ENCODE measurements at places on chromosomes 12 and 14.

- peaks cover 40% of the 10 kb centered on the region for H3K4me1 ChIP-seq
- no peak for DNase-seq
- H3K36me3 ChIP-seq: no peaks in the 10 kb centered on the region
- H3K4me3 ChIP-seq: no peak overlapping the region
These were observed 19.5 kb downstream of the ARL6IP4 start for GRCh38 chr12:122999986-123000420.

GRCh38 chr12:118073768-118074167 lies 12.8 kb upstream of the WSB2 start:
- H3K4me1 ChIP-seq: peaks cover 6% of the 10 kb centered on the region
- H3K27me3 ChIP-seq: no peaks in the 10 kb centered on the region
- peak overlapping the region; percentile 86 for H3K27ac ChIP-seq
- H3K36me3 ChIP-seq: peaks cover 35% of the 10 kb centered on the region
- DNase-seq: no peak

DNA sequence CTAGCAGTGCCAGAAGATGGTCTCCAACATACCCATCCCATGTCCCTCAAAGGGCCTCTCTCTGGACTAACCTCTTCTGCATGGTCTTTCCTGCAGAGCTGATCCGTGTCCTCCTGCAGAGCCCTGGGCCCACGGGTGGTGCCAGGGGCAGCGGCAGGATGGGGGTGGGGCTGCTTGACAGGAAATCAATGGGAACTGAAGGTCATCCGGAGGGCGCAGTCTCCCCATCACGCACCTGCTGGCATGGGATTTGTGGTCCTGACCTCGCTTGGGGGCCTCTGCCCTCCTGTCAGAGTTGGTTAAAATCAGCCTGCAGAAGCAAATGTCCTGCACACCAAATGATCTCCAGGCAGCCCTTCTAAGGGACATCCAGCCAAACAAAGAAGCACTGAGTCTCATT lies 110.2 kb downstream of the DPF3 start:
- H3K4me3 ChIP-seq: no peak overlapping the region
- peaks cover 2% of the 10 kb centered on the region for H3K27me3 ChIP-seq
- no peak overlapping the region for H3K27ac ChIP-seq
- H3K36me3 ChIP-seq: peaks cover 25% of the 10 kb centered on the region
- no peak for DNase-seq
- H3K4me1 ChIP-seq: peaks cover 58% of the 10 kb centered on the region

GRCh38 chr12:54286042-54287030 lies 5.8 kb downstream of the HNRNPA1 start:
- no peak for DNase-seq
- peak overlapping the region; percentile 72 for H3K27ac ChIP-seq
- peaks cover 64% of the 10 kb centered on the region for H3K4me1 ChIP-seq
- H3K36me3 ChIP-seq: peaks cover 7% of the 10 kb centered on the region

- peaks cover 32% of the 10 kb centered on the region for H3K36me3 ChIP-seq
- H3K4me1 ChIP-seq: peaks cover 82% of the 10 kb centered on the region
- peak; percentile 28 for DNase-seq
- H3K27me3 ChIP-seq: no peaks in the 10 kb centered on the region
- peak overlapping the region; percentile 47 for H3K4me3 ChIP-seq
- H3K27ac ChIP-seq: peak overlapping the region; percentile 87
These were observed 68.3 kb downstream of the DERA start for GRCh38 chr12:15979096-15980092.

- peaks cover 24% of the 10 kb centered on the region for H3K4me1 ChIP-seq
- H3K27ac ChIP-seq: peak overlapping the region; percentile 94
- no peak overlapping the region for H3K4me3 ChIP-seq
- no peaks in the 10 kb centered on the region for H3K36me3 ChIP-seq
- H3K27me3 ChIP-seq: no peaks in the 10 kb centered on the region
- peak; percentile 38 for DNase-seq
These were observed 177.9 kb downstream of the ETV6 start for GRCh38 chr12:11827091-11828061.

DNA sequence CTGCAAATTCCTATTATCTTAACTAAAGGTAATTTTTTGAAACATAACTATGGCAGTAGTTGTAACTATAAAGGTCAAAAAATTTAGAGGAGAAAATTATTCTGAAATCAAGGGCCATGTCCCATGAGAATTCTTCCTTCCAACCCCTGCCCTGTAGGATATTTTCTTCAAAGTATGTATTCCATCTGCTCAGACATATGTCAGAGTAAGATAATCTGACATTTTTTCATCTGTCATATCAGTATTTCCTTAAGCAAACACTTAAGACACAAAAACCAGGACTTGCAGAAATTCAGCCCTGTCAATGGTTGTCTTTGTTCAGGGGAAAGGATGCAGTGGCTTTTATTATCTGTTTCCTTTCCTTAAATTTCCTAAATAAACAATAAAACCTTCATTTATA lies 36.3 kb downstream of the ACSS3 start:
- no peaks in the 10 kb centered on the region for H3K4me1 ChIP-seq
- DNase-seq: no peak
- H3K36me3 ChIP-seq: peaks cover 69% of the 10 kb centered on the region
- no peak overlapping the region for H3K4me3 ChIP-seq
- H3K27ac ChIP-seq: no peak overlapping the region

DNA sequence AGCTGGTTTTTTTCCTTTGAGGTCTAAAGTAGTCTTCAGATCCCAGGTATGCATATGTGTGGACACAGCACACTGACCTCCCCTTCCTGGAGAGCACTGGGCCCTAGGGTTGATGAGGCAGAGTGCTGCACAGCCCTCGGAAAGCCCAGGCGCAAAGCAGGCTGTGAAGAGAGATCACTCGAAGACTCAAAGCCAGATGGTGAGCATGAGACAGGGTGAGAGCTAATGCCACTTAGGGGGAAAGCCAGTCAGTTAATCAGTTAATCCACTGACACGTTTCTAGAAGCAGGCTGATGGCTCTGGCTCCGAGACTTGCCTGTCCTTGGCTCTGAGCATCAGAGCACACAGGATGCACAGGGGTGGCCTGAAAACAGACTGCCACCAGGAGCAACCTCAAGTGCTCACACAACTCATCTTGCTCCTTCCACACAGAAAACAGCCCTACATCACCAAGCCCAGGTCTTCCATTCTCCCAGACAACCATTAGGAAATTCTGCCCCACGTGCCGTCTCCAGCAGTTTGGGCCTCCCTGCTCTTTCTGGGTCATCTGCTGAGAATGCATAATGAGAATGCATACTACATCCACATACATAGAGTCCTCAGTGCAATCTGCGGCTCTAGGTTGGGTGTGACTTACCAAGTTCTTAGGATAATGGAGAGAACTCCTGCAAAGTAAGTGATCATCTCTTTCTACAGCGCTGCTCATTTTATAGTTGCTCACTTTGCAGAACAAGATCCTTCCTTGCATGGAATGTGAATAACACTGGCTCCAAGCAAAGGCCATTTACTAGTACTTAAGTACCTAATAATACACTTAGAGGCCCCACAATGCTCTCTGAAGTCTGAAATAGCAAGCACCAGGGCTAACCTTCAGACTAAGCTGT lies 12.0 kb downstream of the AQP6 start:
- H3K36me3 ChIP-seq: peaks cover 26% of the 10 kb centered on the region
- no peaks in the 10 kb centered on the region for H3K27me3 ChIP-seq

DNA sequence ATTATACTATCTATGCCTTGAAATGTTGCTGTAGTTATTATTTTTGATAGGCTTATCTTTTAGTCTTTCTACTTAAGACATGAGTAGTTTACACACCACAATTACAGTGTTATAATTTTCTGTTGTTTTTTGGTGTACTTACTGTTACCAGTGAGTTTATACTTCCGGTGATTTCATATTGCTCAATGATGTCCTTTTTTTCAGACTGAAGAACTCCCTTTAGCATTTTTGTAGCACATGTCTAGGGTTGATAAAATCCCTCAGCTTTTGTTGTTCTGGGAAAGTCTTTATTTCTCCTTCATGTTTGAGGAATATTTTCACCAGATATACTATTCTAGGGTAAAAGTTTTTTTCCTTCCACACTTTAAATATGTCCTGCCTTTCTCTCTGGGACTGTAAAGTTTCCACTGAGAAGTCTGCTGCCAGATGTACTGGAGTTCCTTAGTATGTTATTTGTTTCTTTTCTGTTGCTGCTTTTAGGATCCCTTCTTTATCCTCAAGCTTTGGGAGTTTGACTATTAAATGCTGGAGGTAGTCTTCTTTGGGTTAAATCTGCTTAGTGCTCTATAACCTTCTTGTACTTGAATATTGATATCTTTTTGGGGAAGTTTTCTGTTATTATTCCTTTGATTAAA lies 41.5 kb upstream of the FERMT2 start:
- no peaks in the 10 kb centered on the region for H3K36me3 ChIP-seq
- H3K4me1 ChIP-seq: no peaks in the 10 kb centered on the region
- H3K27me3 ChIP-seq: no peaks in the 10 kb centered on the region
- DNase-seq: no peak
- H3K27ac ChIP-seq: no peak overlapping the region
- no peak overlapping the region for H3K4me3 ChIP-seq

- no peaks in the 10 kb centered on the region for H3K4me1 ChIP-seq
- H3K4me3 ChIP-seq: no peak overlapping the region
- H3K27ac ChIP-seq: no peak overlapping the region
These were observed 156.5 kb downstream of the KCNK10 start for GRCh38 chr14:88166616-88167015.

- DNase-seq: no peak
- H3K36me3 ChIP-seq: no peaks in the 10 kb centered on the region
- peaks cover 2% of the 10 kb centered on the region for H3K27me3 ChIP-seq
- peaks cover 31% of the 10 kb centered on the region for H3K4me1 ChIP-seq
These were observed 355.6 kb upstream of the KITLG start for GRCh38 chr12:88935856-88936255.

DNA sequence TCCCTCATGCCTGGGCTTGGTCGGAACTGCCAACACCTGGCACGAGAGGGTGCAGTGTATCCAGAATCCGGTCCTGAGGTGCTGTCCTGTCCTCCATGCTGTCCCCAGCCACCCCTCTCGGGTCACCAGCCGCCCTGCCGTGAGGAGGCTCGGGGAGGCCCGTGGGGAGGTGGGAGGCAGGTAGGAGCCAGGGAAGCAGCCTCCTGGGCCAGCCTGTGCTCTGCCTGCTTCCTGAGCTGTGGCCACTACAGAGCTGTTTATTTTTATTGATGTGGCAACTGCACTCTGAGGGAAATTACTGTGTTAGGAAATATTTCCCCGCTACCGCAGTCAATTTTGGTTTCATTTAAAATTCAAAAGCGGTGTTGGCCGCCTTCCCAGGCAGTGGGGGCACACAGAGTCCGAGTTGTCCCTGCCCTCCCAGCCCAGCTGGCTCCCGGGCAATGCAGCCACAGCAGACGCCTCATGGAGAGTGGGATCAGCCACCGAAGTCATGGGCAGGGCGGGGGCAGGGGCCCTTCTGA lies 18.3 kb downstream of the NOC4L start:
- H3K27me3 ChIP-seq: peaks cover 31% of the 10 kb centered on the region
- DNase-seq: no peak
- no peaks in the 10 kb centered on the region for H3K36me3 ChIP-seq
- H3K27ac ChIP-seq: no peak overlapping the region
- H3K4me3 ChIP-seq: no peak overlapping the region
- H3K4me1 ChIP-seq: peaks cover 6% of the 10 kb centered on the region

DNA sequence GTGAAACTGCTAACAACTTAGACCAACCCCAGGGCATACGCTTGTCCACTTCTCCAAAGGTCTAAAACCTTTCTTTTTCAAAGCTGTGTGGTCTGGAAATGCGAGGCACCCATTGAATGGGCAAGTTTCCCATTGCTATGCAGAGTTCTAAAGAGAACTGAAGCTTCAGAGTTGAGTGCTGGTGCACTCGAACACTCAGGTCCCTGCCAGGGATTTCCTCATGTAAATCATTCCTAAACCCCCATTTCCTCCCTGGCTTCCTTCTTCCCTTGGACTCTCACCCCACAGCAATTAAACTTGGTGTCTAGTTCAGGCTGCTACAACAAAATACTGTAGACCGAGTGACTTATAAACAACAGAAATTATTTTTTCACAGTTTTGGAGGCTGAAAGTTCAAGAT lies 2.2 kb upstream of the PXN start:
- DNase-seq: no peak

- DNase-seq: no peak
- H3K4me1 ChIP-seq: no peaks in the 10 kb centered on the region
These were observed 179.2 kb downstream of the CCDC91 start for GRCh38 chr12:28369483-28369882.

- H3K27ac ChIP-seq: no peak overlapping the region
- no peak overlapping the region for H3K4me3 ChIP-seq
- H3K4me1 ChIP-seq: peaks cover 4% of the 10 kb centered on the region
- H3K36me3 ChIP-seq: no peaks in the 10 kb centered on the region
These were observed 365.6 kb upstream of the TMPO start for GRCh38 chr12:98149691-98150210.

GRCh38 chr12:53975479-53976152 lies 862 bp upstream of the HOTAIR start:
- peak overlapping the region; percentile 89 for H3K4me3 ChIP-seq
- peak overlapping the region; percentile 72 for H3K27ac ChIP-seq
- H3K27me3 ChIP-seq: peaks cover 99% of the 10 kb centered on the region
- H3K4me1 ChIP-seq: peaks cover 75% of the 10 kb centered on the region
- H3K36me3 ChIP-seq: no peaks in the 10 kb centered on the region
- DNase-seq: no peak

Data from nephron progenitor cell (in vitro differentiated cells).